Coronary artery (tissue), 2 donors: ENCODE measurements at places on chromosomes 3 and 15.

DNA sequence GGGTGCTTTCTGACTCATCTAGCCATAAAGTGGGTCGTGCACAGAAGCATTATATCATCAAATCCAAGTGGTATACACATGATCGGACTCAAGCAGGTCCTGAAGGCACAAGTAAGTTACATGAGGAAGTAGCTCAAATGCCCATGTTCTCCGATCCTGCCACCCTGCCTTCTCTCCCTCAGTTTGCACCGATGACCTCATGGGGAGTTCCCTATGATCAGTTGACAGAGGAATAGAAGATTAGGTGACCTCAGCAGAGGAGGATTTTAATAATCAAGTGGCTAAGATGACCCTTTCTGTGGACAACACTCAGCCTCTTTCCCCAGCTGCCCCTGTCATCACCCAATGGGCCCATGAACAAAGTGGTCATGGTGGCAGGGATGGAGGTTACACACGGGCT, 149.5 kb downstream of the TBC1D5 start:
- no peak for DNase-seq

- DNase-seq, result no peak
Observed at GRCh38 chr15:77468896-77469295, 48.2 kb downstream of the HMG20A start.

DNA sequence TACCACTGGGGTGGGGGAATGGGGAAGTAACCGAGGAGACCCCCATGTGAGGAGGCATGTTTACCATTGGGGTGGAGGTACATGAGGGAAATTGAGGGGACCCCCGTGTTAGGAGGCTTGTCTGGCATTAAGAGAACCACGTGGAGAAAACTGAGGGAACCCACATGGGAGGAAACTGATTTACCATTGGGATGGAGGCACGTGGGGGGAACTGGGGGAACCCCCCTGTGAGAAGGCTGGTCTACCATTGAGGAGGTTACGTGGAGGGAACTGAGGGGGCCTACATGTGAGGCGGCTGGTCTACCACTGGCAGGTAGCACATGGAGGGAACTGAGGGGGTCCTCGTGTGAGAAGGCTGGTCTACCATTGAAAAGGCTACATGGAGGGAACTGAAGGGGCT, 159.4 kb downstream of the FBLN2 start:
- peak; percentile 61 for DNase-seq

- DNase-seq, result no peak
Observed at GRCh38 chr15:92921215-92922131, 21.3 kb downstream of the CHD2 start.

DNA sequence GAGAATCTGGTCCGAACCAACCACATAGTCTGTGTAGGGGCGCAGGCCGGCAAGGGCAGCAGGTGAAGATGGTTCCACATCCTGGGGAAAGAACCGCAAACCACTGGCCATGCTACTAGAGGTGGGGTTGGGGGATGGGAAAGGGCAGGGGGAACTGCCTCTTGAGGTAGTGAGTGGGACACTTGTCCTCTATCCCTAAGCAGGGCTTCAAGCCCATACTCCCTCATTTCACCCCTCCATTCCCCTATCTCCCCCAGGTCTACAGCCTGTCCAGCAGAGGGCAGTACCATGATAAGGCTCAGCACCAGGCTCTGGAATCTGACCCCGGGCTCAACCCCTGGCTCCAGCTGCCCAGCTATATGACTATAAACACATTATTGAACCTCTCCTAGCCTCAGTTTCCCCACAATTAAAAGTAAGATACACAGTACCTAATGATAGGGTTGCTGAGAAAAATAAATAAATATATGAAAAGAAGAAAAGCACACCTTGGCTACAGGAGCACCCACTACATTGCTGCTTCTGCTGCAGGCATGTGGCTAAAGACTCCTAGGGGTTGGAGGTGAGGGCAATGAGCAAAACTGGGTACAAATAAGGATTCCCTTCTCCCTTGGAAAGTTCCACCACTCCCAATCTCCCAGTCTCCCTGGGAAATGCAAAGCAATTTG, 6.3 kb downstream of the GORASP1 start:
- DNase-seq, result no peak

DNA sequence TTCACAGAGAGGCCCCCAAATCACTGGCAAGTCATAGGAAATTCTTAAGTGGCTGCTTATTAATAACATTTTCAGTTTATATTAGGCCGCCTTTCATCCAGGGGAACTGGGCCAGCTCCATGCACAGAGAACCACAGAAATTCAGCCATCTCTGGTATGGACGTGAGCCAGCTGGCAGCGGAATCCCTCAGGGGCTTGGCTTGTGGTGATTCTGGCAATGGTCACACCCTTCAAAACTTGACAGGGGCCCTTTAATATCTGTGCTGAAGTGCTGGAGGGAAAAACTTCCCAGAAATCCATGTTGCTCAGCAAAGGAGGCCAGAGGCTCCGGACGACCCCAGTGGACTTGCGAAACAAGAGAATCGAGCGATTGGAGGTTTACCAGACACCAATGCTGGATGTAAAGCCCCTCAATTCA, 11.3 kb downstream of the PRICKLE2 start:
- DNase-seq, result peak; percentile 89

GRCh38 chr3:146325170-146325569, 74.3 kb upstream of the PLSCR4 start:
- no peak for DNase-seq

GRCh38 chr3:84039099-84039498, 919.7 kb upstream of the CADM2 start:
- DNase-seq, result no peak

DNA sequence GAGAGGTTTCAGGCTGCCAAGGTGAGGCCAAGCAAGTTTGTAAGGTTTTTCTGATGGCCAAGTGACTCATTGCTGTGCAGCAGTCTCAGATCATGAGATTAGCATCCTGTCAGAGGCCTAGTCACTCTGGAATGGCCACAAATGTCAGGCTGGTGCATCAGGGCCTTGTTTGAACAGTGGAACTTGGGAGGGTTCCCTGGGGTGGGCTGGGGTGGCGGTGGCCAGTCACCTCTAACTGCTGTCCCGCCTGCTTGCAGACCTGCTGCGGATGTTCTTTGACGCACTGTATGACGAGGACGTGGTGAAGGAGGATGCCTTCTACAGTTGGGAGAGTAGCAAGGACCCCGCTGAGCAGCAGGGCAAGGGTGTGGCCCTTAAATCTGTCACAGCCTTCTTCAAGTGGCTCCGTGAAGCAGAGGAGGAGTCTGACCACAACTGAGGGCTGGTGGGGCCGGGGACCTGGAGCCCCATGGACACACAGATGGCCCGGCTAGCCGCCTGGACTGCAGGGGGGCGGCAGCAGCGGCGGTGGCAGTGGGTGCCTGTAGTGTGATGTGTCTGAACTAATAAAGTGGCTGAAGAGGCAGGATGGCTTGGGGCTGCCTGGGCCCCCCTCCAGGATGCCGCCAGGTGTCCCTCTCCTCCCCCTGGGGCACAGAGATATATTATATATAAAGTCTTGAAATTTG, 2.8 kb upstream of the FAM131A start:
- DNase-seq, result no peak

GRCh38 chr3:156655819-156656550, 18.4 kb upstream of the TIPARP start:
- no peak for DNase-seq

DNA sequence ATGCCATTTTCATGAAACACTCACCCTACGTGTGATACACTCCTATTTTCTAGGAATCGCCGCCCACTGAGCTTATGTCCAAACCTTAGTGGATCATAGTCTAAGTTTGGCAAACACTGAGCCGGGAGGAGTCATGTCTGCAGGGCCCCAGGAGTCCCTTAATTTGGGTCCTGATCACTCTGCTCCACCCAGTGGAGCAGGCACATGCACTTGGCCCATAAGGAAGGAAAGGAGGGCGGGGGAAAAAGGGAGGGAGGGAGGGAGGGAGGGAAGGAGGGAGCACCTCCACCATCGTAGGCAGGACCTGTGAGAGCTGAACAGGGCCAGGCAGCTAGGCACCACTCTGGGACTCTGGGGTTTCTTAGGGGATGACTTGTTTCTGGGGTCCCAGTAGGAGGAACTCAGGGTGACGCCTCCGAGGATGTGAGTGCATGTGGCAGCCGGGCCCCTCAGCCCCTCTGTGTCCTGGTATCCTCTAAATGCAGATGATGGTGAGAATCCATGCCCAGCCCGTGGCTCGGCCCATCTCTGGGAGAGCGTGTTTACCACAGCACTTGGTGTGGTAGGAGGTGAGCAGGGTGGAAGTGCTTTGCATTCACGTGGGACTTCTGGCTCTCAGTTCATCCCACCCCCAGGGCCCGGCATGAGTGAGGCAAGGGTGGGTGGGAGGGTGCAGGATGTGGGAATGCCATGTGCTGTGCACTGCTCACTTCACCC, 109.4 kb downstream of the KLF13 start:
- DNase-seq, result no peak

DNA sequence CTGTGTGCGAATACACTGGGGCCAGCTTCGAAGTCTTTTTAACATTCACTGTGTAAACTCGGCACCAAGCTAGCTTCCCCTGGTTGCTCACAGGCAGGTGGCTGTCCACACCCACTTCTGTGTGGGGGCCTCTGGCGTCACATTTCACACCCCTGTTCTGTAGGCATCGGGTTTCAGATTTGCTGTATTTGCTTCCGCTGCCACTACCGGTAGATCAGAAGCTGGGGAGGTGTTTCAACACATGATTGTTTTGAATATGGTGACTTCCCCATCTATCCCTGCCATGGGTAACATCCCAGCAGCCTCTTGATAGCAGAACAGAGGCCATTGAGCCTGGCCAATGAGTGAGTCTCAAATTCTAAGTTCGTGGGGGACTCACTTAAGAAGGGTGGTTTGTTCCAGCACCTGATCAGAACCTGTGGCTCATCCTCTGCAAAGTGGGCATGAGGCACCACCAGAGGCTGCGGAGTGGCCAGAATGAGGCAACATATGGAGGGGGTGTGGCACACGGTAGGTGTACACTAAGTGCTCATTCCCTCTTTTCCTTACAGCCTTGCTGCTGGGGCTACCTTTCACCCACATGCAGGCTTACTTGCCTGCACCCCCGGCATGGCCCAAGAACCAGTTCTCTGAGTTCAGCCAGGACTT, 61.5 kb downstream of the IQSEC1 start:
- no peak for DNase-seq
